Choroid plexus epithelial cell (primary cell): ENCODE measurements at places on chromosomes 1 and 21.

- no peak for DNase-seq
These were observed 73.1 kb downstream of the GPR88 start for GRCh38 chr1:100611086-100611485.

DNA sequence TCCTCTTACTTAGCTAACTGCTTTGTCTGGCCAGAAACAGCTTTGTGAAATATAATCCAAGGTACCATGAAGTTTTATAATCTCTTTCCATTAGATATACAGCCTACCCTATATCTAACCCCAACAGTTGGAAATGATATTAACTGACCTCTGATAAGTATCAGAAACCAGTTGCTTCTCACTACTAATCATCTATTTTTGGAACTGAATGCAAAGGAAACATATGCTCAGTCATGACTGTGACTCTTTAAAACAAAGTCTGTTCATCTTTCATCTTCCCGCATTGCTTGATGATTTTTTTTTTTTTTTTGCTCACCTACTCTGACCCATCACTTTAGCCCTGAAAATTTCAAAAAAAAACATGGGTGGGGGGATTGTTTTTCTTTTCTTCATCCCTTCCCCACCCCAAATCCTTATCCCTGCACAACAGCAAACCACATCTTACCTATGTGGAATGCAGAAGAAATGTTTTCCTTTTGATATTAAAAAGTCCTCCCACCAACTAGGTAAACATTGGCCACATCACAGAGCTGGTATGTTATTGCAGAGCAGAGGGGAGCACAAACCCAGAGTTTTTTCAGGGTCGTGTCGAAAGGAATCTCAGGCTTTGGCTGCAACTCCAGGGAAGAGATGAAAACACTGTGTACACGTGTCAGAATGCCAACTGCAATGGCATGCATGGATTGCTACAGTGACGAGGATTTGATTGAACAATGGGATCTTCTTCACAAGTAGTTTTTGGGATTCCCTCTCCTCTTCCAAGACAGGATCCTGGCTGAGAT is 137.3 kb downstream of the SLC30A10 start:
- peak; percentile 76 for DNase-seq

- DNase-seq: no peak
These were observed 138.0 kb upstream of the TNR start for GRCh38 chr1:175881246-175881976.

DNA sequence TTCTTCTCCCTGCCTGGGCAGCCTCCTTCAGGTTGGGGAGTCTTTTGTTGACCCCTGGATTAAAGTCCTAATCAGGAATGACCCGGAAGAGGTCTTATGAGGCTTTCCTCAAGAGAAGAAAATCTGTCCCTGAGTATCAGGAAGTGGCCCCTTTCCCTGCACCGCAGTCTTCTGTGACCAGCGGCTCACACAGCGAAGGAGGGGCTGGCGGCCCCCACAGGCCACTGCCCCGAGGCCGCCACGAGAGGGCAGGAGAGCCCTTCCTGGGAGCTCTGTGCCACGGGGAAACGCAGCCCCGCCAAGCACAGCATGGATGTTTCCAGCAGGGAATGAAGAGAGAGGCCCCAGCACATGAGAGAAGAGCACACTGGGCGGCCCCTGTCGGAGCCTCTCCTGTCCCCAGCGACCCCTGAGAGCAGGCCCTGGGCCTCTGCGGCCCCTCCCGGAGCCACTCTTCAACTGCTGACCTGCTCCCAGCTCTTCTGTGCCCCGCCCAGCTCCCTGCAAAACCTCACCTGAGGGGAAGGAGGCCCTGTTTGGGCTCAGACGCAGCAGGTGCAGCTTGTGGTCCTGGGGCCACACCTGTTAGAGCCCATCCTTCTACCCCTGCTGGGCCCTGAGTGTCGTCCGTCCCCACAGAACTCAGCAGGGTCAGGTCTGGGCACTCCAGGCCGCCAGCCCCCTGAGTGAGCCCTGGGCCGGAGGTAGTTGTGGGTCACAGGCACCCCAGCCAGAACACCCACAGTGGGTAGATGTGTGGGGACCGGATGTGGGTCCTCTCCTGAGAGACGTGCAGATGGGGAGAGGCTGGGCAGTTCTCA is 4.9 kb upstream of the POFUT2 start:
- peak; percentile 94 for DNase-seq

DNA sequence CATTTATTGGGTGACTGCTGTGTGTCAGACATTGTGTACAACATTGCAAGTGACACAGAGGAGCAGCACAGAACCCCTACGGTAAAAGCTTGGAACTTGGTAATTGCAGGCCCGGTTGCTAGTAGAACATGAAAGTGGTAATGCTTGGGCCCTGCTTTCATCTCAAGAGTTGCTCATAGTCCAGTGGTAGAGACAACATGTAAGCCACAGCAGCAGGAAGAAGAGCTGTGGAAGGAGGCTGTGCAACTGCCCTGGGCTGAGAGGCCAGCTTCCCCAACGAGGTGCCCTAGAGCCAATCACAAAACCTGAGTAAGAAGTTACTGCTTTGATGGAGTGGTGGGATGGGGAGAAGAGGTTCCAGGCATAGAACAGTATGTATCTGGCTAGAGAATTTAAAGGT is 18.4 kb downstream of the CNIH4 start:
- no peak for DNase-seq

DNA sequence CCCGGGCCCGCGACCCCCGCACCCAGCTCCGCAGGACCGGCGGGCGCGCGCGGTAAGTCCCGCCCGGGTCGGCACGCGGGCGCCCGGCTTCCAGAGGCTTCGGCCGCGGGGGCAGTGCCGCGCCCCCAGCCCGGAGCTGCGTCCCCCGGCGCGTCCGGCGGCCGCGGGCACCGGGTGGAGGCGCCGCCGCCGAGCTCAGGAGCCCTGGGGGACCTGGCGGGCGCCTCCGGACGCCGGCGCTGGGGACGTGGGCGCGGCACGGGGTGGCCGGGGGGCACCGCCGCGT is 227 bp downstream of the NBL1 start:
- DNase-seq: no peak

GRCh38 chr1:166485620-166486019 is 318.8 kb upstream of the FAM78B start:
- no peak for DNase-seq

- no peak for DNase-seq
These were observed 442.9 kb downstream of the PTPRC start for GRCh38 chr1:199081739-199082138.

DNA sequence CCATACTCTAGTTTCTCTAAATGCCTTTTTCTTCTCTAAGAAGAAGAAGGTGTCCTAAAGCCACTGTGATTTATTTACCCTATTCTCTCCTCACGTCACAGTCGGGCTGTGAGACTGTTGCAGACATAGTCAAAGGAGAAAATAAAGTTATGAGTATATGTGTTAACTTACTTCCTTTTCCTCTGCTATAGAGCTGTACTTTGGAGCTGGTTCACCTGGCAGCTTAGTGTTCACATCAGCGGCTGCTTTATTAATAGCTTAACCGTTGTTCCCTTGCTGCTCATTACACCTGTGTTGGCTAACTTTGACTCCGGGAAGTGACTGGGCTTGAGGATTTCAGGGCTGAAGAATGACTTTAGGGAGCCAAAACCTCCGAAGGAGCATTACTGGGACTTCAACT is 3.6 kb downstream of the PFKFB2 start:
- DNase-seq: no peak

GRCh38 chr1:76125473-76126219 is 51.1 kb downstream of the ST6GALNAC3 start:
- no peak for DNase-seq

GRCh38 chr1:26373281-26373680 is 731 bp upstream of the ZNF683 start:
- DNase-seq: no peak

GRCh38 chr1:19122668-19123067 is 87.4 kb downstream of the UBR4 start:
- peak; percentile 13 for DNase-seq

DNA sequence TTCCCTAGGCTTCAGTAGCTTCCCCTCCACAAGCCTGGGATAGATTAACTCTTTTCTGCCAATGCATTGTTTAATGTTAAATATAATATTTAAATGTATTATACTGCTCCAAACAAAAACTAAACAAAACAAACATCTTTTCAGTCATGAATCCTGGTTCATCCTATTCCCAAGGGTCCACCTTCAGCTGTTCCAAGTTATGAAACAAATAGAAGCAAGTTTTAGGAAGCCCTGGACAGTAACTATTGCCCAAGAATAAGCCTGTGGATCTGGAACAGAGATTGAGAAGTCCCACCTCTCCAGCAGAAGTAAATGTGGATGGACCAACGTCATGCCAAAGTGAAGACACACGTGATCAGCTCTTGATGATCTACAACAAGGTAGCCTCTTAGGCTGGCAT is 408.1 kb downstream of the SETD4 start:
- DNase-seq: no peak

GRCh38 chr1:98410082-98410481 is 251.4 kb upstream of the SNX7 start:
- DNase-seq: no peak

DNA sequence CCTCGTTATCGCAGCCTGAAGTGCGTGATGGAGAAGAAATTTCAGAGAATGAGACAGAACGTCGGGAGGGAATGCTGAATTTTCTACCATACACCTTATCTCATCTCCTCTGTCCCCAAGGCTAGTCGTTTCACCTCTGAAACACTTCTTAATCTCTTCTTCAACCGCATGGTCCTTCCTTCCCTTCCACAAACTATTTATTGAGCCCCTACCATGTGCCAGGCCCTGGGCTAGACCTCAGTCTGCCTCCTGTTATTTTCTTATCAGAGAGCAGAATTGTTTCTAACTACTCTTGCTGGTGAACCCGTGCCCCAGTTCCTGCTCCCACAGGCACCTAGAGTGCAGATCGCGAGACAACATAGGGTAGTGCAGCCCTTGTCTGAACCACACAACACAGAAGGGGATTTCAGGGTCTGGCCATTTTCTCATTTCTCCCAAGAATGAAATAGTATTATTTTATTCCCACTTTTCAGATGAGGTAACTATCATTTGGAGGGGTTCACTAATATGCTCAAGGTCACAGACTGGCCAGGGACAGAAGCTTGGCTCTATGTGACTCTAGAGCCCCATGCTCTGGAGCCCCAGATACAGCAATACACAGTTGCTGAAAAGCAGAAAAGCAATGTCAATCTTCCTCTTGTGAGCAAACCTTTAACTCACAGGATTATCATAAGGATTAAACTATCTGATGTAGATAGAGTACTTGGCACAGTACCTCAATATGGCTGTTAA is 598 bp upstream of the ADIPOR1 start:
- no peak for DNase-seq

GRCh38 chr1:164702216-164702615 is 143.2 kb downstream of the PBX1 start:
- DNase-seq: peak; percentile 34

GRCh38 chr1:54519709-54520108 is 28.3 kb upstream of the ACOT11 start:
- DNase-seq: no peak

- no peak for DNase-seq
These were observed 285.0 kb downstream of the LRRIQ3 start for GRCh38 chr1:73913025-73913424.

DNA sequence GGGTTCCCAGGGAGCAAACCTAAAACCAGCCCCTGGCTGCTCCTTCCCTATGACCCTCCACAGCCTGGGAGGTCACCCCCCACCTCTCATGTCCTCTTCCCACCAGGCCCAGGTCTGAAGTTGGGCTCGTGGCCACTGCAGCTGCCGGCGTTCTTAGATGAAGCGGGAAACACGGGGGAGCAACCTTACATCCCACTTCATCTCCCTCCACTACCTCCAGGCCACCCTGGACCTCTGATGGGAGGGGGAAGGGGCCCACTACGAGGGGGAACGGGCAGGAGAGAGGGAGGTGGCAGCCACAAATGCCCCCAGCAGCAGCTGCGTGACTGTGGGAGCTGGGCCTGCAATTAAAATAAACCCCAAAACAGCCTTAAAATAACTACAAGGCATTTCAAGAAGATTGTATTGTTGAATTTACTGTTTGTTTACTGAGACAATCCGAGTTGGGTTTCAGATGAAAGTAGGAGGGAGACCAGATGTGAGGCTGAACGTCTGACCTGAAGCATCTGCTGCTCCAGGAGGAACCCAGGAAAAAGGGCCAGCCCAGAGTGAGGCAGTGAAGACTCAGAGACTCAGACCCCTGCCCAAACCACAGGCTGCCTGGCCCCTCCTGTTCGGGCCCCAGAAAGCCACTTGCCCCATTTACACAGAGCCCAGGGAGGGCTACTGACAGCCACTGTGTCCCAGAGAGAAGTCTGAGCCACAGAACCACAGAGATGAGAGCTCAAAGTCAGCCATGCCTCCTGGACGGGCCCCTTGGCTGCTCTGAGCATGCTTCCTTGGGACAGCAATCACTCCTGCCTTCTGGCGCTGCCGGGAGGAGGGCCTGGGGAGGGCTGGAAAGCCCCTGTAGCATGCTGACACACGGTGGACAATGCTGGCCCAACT is 59.8 kb downstream of the GLIS1 start:
- peak; percentile 18 for DNase-seq

DNA sequence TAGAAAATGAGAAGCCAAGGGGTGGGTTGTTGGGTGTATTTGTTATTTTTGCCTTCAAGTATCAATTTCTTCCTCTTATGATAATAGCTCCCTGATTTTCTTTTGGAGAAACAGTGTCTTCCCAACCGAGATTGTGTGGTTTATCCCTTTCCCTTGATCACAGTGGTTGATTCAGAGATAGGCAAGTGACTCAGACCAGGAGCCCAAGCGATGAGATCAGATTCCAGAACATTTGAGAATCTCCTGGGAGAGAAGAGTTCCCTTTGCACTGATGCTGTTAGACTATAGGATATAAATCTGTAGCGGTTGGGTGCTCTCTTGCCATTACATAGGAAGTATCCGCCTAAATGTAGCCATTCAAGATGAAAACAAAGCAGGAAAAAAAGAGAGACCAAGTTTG is 90.1 kb upstream of the WDR26 start:
- peak; percentile 53 for DNase-seq

GRCh38 chr1:171817511-171818265 is 23.6 kb upstream of the DNM3 start:
- DNase-seq: peak; percentile 71

DNA sequence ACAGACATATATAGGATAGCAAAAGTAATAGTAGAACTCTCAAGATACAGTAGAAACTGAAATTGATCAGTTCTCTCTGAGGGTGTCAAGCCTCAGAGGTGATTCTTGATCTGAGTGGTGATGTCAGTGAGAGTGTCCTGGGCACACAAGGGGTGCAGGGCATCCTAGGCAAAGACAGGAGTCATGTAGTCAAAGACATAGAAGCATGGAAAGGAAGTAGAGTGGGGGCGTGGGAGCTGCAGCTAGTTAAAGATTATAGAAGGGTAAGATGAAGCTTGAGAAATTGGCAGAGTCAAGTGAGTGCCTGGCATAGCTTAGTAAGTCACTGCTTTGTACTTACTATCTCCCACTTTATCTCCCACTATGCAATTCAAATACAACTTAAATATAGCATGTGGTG is 22.8 kb downstream of the CDC7 start:
- DNase-seq: no peak

GRCh38 chr1:240701412-240701811 is 89.5 kb upstream of the GREM2 start:
- peak; percentile 60 for DNase-seq

GRCh38 chr1:119285482-119285881 is 83.1 kb upstream of the HAO2 start:
- peak; percentile 91 for DNase-seq
